ENCODE measurements at places on chromosomes 5 and 9.

- no peak for DNase-seq
These were observed 23.3 kb downstream of the NOTCH1 start for GRCh38 chr9:136522314-136523237.

- DNase-seq = no peak
These were observed 49.8 kb downstream of the LMNB1 start for GRCh38 chr5:126826619-126827215.

GRCh38 chr9:124174433-124174832, 83.3 kb upstream of the NEK6 start:
- DNase-seq = no peak

- no peak for DNase-seq
These were observed 143.0 kb downstream of the ADAMTSL1 start for GRCh38 chr9:18616976-18617375.

- no peak for DNase-seq
These were observed 9.3 kb downstream of the NIPBL start for GRCh38 chr5:36885566-36886485.

GRCh38 chr5:8327016-8327415, 458.1 kb downstream of the MTRR start:
- no peak for DNase-seq

DNA sequence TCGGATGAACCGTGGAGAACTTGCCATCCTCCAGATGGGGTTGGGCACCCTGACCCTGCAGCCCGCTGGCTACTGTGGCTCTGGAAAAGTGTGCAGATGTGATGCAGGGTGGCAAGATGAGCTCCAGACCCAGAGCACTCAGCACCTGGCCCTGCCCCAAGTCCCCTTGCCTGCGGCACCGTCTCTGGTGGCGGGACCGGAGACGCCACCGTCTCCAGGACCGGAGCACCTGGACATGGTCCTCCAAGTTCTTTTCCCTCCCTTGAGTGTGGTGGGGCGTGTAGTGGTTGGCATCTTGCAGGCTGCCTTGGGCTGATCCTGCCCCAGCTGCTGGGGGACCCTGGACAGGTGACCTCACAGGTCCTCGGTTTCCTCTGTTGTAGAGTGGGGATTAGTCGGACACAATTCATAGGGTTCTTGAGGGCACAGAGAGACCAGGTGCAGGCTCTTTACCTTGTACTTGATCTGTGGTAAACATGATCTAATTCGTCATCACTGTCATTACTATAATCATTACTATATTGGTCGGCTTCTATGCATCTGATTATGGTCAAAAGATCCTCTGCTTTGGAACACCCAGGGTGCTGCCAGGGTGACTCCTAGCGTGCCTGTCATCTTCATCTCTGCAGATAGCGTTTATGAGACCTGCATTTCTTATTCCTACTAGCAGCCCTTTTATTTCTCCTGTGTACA, 83.5 kb downstream of the COL5A1 start:
- no peak for DNase-seq

DNA sequence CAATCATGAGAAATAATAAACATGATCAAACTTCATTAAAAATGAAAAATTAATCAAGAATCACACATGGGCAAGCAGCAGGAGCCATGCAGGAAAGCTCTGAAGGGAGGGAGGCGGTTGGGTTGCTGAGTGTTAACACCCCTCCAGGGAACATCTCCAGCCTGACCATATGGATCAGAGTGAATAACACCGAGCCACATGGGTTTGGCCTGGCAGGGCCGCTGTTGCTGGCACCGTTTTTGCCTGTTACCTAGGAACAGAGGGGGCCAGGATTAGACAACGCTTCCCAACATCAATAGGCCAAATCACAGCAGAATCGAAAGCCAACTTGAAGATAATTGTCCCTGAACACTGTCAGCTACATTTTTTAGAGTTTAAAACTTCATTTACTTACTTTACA, 160.2 kb downstream of the DENND1A start:
- no peak for DNase-seq

DNA sequence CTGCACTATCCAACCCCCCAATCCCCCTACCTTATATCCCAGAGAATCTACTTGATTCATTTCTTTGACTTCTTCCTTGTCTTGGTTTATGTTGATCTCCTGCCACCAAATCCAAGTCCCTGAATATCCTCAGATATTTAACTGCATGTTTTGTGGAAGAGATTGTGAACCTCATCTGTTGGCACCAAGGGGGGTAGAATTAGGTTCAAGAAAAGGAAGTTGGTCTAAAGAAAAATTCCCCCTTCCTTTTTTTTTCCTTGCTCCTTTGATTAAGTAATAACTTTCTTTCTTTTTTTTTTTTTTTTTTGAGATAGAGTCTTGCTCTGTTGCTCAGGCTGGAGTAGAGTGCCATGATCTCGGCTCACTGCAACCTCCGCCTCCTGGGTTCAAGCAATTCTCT, 526 bp upstream of the CD14 start:
- no peak for DNase-seq

- DNase-seq = no peak
These were observed 29.9 kb downstream of the HMCN2 start for GRCh38 chr9:130295431-130295830.

Data from NCI-H510A (cell line).